Stimulated activated CD4-positive, alpha-beta T cell treated with anti-CD3 and anti-CD28 coated beads, TNF-alpha, amount 100 ng/mL, for 48 hours (primary cell): ENCODE measurements at places on chromosomes 5 and 9.

DNA sequence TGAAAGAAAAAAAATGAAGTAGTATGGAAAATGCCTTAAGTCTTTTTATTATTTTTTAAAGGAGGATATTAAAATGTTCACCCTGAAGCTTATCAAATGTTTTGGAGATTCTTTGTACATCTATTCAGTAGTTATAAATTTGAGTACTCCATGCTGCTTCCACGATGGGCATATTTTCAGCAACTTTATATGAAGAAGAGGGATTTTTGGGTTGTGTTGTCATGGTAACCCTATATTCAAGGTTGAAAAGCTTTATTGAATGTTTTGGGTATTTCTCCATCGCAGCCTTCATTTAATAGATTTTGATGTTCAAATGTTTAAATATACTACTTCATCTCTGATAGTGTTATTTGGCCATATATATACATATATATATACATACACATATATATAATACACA lies 557.5 kb downstream of the CAAP1 start:
- DNase-seq = no peak

DNA sequence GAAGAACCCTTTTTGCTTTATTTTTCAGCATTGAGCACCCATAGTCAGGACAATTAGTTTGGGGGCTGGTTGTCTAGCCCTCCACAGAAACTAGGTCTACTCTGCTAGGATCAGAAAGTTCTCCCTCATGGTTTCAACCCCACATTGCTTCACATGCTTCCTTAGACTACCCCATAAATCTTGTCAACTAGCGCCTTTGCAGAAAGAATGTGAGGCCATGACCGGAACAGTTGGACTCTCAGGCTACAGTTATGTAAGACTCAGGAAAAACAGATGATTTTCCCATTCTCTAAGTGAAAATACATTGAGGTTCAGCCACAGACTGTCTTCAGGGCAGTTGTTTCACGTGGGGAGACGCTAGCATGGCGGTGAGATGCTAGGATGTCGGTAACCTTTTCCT lies 255.6 kb downstream of the NR3C1 start:
- no peak for DNase-seq

GRCh38 chr5:42887097-42887496 lies 75.4 kb upstream of the SELENOP start:
- no peak for DNase-seq

DNA sequence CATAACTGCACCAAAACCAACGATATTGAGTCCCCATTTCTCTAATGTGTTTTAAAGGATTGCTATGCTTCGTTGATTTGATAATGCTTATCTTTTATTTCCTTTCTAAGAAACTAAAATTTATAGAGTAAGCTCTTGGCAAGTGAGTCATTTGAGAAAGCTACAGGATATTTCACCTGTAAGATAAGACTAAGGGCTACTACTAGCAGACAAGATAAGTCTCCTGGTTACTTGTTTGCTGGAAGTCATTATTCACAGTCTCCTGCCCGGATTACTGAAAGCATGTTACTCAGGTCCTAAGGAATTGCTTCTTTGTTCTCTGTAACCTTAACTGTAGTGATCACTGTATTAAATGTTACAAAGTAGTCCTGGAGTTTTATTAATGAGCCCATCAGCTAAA lies 315.9 kb upstream of the RASA1 start:
- DNase-seq = no peak

DNA sequence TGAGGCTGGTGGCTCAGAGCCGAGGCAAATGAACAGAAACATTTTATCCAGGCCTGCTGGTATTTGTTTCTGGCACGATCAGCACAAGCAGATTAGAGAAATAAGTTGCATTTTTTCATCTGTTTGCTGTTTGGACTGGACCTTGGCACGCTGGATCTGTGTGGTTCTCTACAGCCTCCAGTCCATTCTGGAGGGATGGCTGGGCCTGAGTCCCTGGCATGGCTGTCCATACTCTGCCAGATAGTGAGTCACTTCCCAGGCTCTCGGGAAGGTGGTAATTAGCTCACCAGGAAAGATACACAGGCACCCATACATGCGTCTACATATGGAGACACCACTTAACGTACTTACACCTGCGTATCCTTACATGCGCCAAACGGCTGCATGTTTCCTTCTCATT lies 78.6 kb downstream of the SPRY4 start:
- DNase-seq = no peak

GRCh38 chr9:123164285-123164684 lies 104.1 kb downstream of the STRBP start:
- no peak for DNase-seq

DNA sequence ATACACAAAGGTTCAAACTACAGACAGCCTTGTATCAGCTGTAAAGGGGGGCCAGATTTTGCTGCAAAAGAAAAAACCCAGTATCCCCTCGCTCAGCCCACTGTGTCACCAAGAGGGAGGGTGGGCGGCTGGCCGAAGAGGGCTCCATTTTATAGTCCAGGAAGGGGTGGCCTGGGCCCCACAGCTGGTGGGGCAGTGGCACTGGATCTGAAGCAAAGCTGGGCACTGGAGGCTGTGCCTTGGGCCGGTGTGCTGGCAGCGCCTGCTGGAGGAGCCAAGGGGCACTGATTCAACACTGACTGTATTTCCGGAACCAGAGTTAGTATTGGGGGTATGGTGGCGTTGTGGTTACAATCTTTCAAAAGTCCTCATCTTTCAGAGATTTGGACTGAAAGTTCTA lies 9.1 kb downstream of the BRD3 start:
- DNase-seq = no peak

GRCh38 chr9:88256216-88256615 lies 117.9 kb upstream of the SPATA31C2 start:
- no peak for DNase-seq

GRCh38 chr9:131728961-131729360 lies 10.9 kb downstream of the RAPGEF1 start:
- DNase-seq = peak; percentile 53

- no peak for DNase-seq
These were observed 80.6 kb downstream of the MYO10 start for GRCh38 chr5:16855485-16855884.

DNA sequence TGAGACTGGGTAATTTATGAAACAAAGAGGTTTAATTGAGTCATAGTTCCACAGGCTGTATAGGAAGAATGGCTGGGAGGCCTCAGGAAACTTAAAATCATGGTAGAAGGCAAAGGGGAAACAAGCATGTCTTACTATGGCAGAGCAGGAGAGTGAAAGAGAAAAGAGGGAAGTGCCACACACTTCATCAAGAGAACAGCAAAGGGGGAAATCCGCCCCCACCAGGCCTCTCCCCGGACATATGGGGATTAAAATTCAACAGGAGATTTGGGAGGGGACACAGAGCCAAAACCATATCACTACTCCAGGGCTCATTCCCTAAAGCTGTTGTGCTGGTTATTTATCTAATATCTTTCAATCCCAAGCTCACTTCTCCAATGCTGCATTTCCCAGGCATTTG lies 50.2 kb upstream of the NR3C1 start:
- no peak for DNase-seq

GRCh38 chr5:7361593-7361992 lies 34.3 kb upstream of the ADCY2 start:
- no peak for DNase-seq

DNA sequence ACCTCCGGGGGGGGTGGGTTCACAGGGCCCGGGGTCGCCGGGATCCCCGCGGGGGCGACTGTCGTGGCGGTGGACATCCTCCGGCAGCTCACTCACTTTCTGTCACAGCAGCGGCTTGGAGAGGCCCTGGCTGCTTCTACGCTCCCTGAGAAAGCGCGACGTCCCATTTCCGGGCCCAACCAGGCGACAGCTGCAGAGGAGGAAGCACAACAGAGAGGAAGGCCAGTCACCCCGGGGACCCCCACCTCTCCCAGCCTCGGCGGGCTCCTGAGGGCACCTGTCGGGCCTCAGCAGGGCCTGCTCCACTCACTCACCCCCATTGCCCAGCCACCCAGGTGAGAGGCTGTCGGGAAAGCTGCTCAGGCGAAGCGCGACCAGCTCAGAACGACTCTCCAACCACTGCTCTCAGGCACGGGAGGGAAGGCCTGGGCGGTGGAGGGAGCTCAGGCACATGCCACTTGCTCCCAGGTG lies 14.4 kb downstream of the BRD3 start:
- no peak for DNase-seq

DNA sequence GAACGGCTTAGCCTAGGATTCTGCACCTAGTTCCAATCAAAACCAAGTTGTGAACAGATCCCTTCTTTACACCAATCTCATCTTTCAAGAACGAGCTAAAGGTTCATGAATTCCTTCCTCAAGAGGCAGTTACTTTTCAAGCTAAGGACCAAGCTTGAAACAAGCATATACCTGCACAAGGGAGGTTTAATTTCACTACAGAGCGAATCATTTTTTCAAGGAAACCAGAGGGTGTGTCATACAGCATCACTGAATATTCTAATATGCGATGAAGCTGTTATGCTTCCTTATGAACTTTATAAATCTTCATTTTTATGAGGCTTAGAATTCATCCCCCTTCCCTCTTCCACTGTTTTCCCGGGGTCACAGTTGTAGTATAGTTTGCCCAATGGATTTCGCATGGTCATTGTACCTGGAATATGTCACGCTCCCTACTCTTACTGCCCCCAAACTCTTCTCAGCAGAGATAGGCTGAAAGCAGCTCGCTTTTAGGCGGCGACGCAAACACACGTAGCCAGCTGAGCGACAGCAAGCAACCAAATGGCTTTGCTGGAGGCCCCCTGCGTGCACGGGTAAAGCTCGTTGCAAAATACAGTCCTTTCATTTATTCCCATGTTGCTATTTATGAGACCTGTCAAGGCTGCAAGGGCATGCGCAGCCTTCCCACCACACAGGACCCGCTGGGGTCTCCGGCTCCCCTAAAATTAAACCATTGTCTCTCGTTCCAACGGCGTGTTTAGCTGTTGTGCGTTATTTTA lies 832 bp downstream of the LMBRD2 start:
- peak; percentile 49 for DNase-seq

DNA sequence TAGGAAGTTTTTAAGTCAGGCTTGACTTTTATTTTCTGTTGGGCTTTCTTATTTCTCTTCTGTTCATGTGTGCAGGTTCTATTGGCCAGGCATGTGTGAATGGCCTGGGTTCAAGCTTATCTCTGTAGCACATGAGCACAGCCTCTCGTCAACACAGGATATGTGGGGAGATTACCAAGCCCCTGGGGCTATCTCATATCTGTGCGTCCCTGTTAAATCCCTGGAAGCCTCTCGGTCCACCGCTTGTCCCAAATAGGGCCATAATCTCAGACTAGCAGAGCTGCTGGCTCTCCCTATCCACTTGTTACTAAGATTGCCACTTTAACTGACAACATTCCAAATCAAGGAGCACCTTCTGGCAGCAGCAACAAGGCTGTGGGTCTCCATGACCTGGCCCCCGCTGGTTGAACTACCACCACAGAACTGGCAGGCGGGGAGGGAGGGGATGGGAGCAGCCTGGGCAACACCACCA lies 28.4 kb upstream of the EBF1 start:
- DNase-seq = no peak

GRCh38 chr5:173155912-173156311 lies 11.6 kb downstream of the BNIP1 start:
- no peak for DNase-seq

DNA sequence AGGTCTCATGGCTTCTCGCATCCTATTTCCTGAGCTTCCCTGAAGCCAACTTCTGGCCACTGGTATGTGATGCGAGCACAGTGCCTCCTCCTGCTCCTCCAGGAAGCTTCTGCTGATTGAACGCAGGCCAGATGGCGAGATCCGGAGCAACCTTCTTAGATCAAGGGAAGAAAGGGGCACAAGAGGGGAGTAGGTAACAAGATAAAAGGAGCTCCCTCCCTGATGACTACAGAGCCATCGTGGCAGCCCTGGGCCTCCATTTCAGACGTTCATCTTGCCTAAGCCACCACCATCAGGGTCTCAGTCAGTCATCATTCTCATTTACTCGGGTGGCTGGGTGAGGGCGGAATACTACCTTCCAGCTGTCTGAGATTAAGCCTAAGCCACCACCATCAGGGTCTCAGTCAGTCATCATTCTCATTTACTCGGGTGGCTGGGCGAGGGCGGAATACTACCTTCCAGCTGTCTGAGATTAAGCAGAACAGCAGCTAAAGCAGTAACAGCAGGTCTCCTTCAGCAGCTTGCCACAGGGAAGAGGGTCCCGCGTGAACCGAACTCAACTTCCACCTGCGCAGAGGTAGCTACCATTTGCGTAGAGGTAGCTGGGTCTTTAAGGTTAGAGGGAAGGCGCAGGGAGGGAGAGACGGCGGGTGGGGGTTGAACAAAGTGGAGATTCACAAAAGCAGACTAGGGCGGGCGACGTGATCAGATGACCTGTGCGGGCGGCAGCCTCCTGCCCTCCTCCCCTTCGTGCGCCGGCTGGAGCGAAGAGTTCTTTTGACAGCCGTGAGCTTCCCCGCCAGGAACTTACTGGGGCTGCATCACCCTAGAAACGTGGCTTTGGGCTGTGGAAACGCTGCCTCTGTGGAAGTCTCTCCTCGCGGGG lies 27.9 kb upstream of the MGAT1 start:
- DNase-seq = peak; percentile 37

DNA sequence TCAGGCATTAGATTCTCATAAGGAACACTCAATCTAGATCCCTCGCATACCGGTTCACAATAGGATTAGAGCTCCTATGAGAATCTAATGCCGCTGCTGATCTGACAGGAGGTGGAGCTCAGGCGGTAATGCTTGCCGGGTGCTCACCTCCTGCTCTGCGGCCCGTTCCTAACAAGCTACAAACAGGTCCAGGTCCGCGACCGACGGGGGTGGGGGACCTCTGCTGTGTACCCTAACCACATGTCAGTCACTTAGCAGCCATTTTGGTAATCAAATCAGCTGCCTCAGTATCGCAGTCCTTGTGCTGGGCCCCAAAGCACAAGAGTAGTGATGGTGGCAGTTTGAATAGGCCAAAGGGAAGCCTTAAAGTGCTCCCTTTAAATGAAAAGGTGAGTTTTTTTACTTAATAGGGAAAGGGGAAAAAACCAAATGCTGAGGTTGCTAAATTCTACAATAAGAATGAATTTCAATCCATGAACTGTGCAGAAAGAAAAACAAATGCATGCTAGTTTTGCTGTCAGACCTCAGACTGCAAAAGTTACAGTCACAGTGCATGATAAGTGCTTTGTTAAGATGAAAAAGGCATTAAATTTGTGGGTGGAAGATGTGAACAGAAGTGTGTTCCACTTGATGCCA lies 67.0 kb upstream of the TNPO1 start:
- DNase-seq = no peak

GRCh38 chr9:129415942-129416651 lies 204.8 kb downstream of the C9orf50 start:
- no peak for DNase-seq

DNA sequence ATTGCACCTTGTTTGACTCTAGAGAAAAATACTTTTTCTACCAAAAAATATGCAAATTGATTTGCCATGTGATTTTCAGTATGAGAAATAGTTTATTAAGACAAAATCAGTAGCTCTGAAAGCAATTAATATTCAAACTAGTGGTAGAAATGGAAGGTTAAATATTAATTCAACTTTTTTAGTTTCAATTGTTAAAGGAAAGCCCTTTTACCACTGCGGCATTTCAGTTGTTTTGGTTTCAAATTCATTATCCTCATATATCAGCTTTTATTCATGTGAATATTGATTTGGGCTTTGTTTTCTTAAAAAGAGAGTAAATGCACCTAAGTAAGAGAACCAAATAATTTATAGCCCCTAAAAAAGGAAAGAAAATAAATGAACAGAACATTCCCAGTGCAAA lies 660.6 kb upstream of the CHD1 start:
- no peak for DNase-seq
